HCT116 (cell line): ENCODE measurements at places on chromosomes 12 and 14. TPM values are rescaled to one million over a fixed set of nuclear protein-coding genes. Genes with fewer than 3 reads are reported as not detected.
A peak's percentile ranks its signal among the peaks of the same experiment; 100 is the strongest.

DNA sequence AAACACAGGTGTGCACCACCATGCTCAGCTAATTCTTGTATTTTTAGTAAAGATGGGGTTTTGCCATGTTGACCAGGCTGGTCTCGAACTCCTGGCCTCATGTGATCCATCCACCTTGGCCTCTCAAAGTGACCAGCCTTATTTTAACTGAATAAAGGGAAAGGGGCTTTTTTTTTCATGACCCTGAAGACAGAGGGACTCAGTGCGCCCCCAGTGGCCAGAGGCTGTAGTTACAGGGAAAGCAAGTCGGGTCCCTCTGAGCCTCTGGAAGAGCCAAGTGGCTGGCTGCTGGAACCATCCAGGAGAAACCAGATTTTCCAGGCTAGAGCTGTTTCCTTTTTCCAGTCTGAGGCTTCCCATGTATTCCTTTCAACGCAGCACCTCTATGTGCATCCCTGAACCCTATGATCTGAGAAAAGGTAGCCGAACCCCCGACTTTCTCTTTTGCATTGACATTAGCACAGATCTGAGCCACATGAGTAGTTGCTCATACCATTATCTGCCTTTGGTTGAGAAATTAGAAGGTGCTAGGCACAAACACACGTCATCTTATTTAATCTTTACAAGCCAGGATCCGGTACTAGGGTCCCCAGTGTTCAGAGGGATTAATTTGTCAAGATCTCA, 342.7 kb downstream of the CACNA1C start:
- DNase-seq: peak; percentile 40

DNA sequence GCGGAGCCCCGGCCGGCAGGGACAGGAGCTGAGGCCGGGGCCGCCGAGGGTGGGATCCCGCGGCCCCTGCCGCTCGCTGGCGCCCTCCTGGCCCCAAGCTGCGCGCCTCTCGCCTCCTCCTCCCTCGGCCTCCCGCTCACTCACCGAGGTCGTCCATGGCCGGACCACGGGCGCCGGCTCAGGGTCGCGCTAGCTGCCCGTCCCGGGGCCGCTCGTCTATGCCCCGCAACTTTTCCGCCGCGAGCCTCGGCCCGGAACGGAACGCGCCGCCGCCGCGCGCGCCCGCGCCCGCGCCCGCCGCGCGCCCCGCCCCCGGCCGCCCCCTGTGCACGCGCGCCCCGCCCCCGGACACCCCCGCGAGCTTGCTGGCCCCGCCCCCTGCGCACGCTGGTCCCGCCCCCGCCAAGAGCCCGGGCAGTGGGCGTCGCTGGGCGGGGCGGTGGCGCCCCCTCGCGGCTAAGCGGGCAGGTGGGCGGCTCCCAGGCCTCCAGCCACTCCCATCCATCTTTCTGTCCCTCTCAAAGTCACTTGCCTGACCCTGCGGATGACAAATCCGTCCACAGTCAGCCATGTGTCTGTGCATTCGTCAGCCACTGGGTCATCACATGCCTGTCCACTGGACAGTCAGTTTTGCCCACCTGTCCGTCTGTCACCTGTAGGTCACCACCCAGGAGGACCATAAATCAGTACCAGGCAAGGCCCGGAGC, at the start of gene PXN:
TSS of gene PXN (minus strand) at position 258 of the 707 bp plus-strand sequence. CDS start at position 157, 101 bp downstream.
- peak; percentile 67 for DNase-seq

DNA sequence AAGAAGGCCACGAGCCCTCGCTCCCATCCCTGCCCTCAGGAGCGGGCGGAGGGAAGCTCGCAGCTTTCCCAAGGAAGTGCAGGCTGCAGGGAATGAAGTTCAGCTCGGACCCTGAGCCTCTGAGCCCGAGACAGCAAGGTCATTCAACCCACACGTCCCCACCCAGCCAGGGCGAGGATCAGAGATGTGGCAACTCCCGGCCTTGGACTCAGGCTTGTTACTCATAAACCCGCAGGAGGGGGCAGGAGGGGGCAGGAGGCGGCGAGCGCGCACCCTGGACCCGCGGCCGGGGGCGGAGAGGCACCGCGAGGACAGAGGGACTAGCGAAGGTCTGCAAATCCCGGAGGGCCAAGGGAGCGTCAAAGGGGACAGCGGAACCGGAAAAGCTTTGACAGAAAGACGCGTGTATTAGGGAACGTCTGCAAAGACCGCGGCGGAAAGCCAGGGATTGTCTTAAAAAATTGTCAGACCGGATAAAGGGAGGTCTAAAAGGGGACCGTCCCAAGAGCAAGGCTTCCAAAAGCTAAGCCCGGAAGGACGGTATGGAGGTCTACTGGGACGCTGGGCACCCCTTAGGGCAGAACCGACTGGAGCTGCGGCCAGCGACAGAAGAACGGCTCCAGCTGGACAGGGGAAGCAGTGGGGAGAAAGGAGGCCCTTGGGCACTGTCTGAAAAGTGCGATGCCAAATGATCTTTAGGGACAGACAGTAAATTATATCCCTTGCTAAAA, 611 bp upstream of the DCAF11 start:
- peak; percentile 94 for DNase-seq

Gene FAM90A1
- 0.64 TPM for total RNA-seq

DNA sequence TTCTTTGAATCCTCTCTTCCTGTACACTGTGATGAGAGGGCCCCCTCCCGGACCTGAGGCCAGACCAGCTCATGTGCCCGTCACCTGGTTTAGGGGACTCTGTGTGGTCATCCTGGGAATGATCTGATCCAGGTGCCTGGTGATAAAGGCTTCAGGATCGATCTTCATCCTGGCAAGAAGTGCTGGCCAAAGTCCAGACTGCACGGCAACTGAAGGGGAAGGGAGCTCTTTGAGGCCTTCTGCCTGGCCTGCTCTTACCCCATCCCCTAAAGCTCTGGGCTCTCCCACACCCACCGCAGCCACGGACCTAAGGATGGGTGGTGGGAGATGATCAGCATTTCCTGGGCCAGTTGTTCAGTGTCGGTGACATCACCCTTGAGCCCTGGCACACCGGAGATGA, 31.8 kb downstream of the GCN1 start:
- DNase-seq: no peak

Gene KCNC2
- not detected for total RNA-seq

Gene KRT83
- not detected for total RNA-seq

DNA sequence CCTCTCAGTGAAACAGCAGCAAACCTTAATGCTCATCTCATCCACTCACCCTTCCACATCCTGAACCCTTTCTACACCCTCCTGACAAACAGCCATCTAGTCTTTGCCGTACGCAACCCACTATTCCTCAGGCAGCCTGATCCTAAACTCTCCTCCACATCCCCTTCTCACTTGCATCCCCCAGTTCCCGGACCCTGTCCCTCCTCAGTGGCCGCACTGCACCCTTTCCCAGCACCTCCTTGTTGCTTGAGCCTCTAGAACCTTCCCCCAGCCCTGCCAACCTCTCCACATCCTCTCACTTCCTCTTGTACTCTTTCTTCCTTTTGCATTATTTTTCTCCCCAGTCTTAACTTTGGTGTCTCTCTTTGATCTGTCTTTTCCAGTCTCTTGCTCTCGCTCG, 42.9 kb downstream of the IQSEC3 start:
- DNase-seq: no peak

- no peak for DNase-seq
Measured at GRCh38 chr12:104582739-104583138, 126.0 kb downstream of the CHST11 start.

Gene TC2N
- total RNA-seq: 15.9 TPM
